Left lobe of liver (tissue), 2 donors: ENCODE measurements at places on chromosomes 6 and 20.

GRCh38 chr6:26470643-26471042 lies 12.9 kb downstream of the BTN2A1 start:
- no peak for DNase-seq

- no peak for DNase-seq
Measured at GRCh38 chr6:100881707-100882040, 545 bp upstream of the ASCC3 start.

- no peak for DNase-seq
Measured at GRCh38 chr6:31908791-31909190, 6.9 kb upstream of the ZBTB12 start.

- DNase-seq = peak; percentile 84
Measured at GRCh38 chr6:138572167-138572875, 73.0 kb upstream of the NHSL1 start.

DNA sequence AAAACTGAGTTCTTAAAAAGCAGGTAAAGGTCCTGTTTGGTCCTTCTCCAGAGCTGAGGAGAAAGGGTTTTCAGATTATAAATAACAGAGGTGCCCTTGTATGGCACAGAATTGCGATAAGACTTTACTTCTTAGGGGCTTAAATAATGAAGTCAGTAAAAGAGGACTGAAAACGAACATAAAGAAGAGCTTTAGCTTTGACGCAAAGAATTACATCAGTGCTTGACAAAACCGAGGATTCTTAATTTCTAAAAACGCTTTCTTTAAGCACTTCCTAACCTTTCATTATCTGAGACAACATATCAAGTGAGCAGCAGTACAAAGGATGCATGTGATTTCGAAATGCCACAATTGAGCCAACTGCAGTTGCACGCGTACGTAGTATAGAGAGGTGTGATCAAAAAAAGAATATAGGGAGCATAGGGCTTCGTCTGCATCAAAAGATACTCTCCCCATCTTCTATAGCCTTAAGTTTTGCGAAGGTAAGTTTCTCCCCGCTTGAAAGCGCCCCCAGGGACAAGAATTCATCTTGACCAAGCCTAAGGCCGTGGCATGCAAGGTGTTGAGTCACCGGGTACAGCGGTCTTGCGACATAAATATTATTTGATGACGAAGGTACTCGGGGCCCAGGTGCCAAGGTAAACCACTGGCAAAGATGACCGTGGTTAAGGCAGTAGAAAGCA lies 778 bp upstream of the LOC128125822 start:
- peak; percentile 92 for DNase-seq

DNA sequence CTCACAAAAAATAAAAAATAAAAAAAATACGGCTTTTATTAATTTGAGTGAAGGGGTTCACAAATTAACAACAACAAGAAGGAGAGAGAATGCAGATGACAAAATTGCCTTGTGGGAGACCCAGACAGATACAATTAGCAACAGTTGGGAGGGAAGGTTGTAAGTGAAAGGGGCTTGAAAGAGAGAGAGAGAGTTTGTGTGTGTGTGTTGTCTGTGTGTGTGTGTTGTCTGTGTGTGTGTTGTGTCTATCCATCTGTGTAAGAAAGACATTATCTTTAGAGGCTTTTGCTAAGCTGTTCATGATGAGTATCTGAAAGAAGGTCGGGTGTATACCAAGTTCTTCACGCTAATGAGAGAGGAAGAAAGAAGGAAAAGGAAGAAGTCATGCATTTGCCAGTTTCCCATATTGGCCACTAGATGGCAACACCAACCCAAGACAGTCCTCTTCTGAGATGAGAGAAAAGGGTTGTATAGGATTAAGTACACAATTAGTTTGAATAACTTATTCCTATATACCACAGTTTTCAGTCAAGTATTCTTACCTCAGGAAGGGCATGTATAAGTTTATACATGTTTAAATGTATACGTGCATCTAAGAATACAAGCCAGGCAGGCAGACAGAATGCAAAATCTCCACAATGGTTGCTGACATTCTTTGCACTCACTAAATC lies 63.7 kb upstream of the CD2AP start:
- no peak for DNase-seq

GRCh38 chr6:45310118-45310788 lies 17.9 kb upstream of the RUNX2 start:
- no peak for DNase-seq

GRCh38 chr6:35686873-35687555 lies 1.7 kb downstream of the FKBP5 start:
- no peak for DNase-seq

DNA sequence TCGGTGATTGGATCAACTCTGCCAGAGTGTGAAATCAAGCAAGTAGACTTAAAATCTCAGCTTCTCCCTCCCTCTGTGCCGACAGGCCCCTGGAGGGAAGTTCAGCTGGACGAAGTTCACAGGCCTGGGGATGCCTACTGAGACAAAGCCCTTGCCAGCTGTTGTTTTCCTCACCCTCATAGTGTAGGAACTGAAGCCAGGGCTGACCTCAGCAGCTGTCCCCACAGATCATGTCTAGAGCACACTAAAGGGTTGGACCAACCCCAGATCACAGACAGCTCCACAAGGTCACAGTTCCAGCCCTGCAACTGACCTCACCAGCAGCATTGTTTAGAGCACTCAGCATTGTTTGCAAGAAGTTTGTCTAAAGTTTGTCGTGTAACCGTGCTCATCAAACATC lies 261.9 kb upstream of the ECI2 start:
- DNase-seq = no peak

GRCh38 chr20:38202982-38203293 lies 37.9 kb upstream of the TGM2 start:
- no peak for DNase-seq

DNA sequence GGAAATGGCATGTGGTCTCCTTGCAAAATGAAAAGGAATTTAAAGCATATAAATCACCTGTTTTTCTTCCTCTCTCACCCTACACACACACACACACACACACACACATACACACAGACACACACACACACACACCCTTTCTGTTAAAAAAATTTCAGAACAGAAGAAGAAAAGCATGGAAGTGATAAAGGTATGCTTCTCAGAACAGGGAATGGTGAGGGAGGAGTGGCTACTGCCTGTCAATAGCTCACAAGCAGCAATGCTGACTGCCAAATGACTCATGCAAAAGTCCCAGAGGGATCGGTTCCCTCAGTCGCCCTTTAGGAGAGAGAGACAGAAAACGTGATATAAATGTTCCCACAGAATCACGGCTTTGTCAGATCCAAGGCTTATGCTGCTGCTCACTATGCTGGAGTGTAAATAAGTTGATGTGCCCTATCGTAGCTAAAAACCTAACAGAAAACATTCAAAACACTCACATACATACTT lies 102.6 kb downstream of the IBTK start:
- DNase-seq = no peak

GRCh38 chr6:161417717-161418462 lies 144.0 kb upstream of the AGPAT4 start:
- DNase-seq = no peak

DNA sequence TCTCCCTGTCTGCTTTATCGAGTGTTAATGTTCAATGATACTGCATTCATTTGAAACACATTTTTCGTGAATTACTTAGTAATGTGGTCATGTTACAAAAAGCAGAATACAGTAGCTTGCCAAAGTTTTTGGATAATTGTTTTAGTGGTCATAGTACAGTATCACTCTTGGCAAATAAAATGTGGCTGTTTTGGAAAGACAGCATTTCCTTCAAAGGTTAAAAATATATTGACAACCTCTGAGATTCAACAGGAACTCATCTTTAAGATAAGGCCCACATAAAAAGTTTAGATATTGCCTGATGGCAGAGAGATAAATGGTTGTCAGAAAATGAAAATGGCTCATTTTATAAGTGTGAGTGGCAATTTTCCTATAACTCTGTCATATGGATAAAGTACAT lies 297.7 kb upstream of the MAN1A1 start:
- DNase-seq = no peak

- DNase-seq = no peak
Measured at GRCh38 chr6:56866917-56867522, 87.9 kb upstream of the BEND6 start.
